ENCODE measurements at places on chromosomes 5 and 9. TPM values are rescaled to one million over a fixed set of nuclear protein-coding genes. Genes with fewer than 3 reads are reported as not detected.

- no peak for DNase-seq
These were observed 24.9 kb downstream of the RGMB start for GRCh38 chr5:98798371-98798770.

DNA sequence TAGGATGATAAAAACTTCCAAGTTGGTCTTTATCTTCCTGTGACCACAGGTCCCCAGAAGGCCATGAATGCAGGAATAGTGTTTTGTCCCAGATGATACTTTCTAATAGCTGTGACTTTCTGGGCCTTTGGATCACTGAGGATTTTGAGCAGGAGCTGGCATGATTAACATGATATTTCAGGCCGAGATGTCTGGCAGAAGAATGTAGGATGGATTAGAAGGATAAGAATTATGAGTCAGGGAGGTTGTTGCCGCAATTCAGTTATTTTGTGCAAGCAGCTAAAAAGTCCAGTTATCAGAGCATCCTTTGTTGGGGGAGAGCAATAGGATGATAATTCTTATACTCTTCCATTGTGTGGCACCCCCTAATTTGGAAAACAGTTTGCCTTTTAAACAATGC lies 189.7 kb downstream of the PSAT1 start:
- no peak for DNase-seq

- no peak for DNase-seq
These were observed 24.3 kb upstream of the NCS1 start for GRCh38 chr9:130147910-130148309.

DNA sequence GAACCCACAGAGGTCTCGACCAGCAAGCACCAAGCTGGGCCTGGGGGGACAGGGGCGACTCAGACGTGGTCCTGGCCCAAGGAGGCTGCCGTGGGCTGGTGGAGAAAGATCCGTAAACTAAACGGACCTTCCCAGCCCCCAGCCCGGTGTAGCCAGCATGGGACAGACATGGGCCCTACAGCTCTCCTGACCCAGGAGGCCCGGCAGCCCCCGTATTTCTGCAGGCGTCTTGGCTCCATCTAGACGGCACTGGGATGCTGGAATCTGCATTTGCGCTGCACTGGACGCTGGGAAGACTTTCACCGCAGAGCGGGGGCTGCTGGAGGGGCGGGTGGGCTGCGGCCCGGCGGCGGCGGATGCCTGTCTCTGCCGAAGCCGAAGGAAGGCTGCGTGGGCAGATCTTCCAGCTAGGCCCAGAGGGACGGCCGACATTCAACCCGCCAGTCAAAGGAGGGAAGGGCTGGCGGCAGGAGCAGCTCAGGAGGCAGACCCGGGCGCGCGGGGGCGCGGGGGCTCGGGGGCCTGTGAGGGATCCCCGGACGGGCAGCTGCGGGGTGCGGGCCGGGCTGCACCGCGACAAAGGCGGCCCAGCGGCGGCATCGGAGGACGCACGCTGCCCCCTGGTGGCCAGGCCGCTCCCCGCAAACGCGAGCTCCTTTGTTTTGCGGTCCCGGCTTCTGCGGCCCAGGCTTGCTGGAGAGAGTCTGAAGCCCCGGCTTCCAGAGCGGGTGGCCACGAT lies 266.2 kb downstream of the NSG2 start:
- DNase-seq: peak; percentile 82

- DNase-seq: no peak
These were observed 51.5 kb downstream of the PCSK1 start for GRCh38 chr5:96381526-96381925.

- no peak for DNase-seq
These were observed 48.3 kb downstream of the SLCO6A1 start for GRCh38 chr5:102450313-102450990.

DNA sequence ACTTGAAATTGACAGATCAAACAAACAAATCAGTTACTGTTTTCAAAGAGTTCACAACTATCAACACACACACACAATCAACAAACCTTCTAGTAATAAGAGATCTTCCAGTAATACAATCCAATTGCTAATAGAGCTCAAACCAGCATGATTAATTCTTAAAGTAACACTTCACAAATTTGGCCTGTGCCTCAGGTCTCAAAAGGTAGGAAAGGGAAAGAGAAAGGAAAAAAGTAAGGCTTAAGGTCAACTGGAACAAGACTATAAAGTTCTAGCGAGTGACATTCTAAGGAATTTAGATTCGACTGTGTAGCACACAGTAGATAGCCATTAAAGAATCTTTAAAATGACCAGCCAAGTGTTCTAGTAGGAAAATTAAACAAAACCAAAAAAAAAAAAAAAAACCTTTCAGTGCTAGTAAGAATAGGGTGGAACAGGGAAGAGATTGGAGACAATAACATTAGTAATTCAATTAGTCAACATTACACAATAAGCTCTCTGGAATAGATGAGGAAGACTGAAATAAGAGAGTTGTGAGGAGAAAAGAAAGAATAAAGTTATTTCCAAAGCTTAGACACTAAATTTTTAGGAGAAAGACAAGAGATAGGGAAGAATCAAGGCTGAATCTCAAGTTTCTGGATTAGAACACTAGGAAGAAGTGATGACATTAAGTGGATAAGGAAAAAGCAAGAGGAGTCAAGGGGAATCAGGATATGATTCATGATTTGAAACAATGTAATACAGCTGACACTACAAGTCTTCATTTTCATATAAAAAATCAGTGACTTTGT lies 86.1 kb downstream of the FBXL17 start:
- no peak for DNase-seq

DNA sequence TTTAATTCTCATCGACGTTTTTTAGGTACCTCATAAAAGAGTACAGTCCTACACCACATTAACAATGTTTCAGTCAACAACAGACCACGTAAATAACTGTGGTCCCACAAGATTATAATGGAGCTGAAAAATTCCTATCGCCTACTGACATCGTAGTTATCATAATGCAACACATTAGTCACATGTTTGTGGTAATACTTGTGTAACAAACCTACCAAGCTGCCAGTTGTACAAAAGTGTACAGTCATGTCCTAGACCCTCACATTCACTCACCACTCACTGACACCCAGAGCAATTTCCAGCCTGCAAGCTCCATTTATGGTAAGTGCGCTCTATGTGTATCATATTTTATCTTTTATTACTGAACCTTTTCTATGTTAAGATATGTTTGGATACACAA lies 16.8 kb downstream of the GNAQ start:
- DNase-seq: no peak

DNA sequence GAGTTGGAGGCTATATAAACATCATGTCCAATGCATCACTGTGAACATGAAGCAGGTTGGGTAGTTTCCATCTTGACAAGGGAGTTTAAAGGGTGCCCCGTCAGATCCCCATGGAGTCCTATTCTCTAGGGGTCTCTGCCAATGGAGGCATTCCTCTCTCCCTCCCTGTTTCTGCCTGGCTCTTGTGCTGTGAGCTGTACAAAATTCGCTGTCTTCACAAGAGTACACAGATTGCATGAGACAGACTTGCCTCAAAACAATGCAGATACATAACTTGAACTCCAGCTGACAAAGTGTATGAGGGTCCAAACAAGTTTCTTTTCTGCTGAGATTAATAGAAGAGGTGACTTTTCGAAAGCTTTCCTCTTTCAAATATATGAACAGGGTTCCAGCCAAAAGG lies 165.2 kb downstream of the SPOCK1 start:
- no peak for DNase-seq

DNA sequence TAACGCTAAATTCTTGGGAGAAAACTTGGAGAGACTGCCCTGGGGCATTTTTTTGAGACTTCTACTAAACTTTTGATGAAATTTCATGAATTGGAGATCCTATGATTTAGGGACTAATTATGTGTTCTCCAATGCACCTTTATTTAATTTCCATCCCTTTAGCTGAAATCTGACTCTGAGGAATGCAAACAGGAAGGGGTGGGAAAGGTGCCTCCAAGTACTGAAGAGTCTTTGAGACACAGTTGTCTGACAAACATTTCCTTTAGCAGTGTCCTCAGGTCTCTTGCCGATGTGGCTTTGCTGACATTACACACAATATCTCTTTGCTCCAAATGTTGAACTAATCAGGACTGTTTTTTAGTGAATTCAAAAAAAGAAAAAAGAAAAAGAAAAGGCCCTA lies 76.9 kb downstream of the LIX1 start:
- DNase-seq: no peak

- DNase-seq: no peak
These were observed 82.6 kb downstream of the KIAA1958 start for GRCh38 chr9:112569186-112569585.

GRCh38 chr9:98330831-98331230 lies 75.4 kb upstream of the TBC1D2 start:
- no peak for DNase-seq

DNA sequence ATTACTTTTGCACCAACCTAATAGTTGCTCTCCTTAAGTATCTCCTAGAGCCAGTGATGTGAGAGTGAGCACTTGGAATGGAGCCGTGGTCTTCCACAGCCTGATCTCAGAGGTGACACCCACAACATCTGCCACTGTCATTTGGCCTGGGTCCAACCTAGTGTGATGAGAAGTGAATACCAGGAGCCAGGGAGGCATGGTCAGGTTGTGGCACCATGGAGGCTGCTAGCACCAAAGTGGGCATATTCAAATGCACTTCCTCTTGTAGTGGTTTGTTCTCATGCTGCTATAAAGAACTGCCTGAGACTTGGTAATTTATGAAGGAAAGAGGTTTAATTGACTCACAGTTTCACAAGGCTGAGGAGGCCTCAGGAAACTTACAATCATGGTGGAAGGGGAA lies 22.6 kb upstream of the CEP72 start:
- DNase-seq: no peak

- peak; percentile 13 for DNase-seq
These were observed 37.8 kb downstream of the CDH10 start for GRCh38 chr5:24606971-24607370.

DNA sequence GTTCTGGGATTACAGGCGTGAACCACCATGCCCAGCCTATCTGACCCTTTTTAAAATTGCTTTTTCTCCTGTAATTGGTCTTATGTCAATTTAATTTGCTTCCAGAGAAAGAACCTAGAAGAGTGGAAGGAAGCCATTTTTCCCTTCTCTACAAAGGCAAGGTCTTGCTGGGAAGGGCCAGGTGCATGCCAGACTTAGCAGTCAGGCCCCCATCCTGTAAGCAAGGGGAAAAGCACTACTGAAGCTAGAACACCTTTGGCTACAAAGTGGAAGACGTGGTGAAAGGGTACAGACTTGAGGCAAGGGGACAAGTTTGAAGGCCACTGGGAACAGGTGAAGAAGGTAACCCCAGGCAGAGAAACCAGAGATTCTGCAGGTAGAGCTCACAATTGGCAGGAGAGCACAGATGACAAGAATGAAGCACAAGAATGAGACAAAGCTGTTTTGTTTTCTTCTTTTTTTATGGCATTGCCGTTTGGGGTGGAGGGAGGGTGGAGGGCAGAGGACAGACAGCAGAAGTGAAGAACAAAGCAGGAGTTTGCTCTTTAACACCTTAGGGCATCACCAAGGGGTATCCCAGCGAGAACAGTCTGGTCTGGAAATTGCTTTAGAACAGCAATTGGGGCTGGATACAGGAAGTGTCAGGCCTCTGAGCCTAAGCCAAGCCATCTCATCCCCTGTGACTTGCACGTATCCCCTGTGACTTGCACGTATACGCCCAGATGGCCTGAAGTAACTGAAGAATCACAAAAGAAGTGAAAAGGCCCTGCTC lies 72.9 kb downstream of the SERINC5 start:
- no peak for DNase-seq

GRCh38 chr5:2519153-2519552 lies 232.3 kb downstream of the IRX2 start:
- no peak for DNase-seq

The FST gene
- total RNA-seq: 14.4 TPM

The P4HA2 gene
- total RNA-seq: 87.2 TPM

The LOX gene
- 46.0 TPM for total RNA-seq

The PALM2AKAP2 gene
- total RNA-seq: 64.8 TPM

The NTRK2 gene
- total RNA-seq: 60.3 TPM

The NPR3 gene
- total RNA-seq: 59.3 TPM

The CAVIN4 gene
- total RNA-seq: 392 TPM

The IL13 gene
- not detected for total RNA-seq

The SLCO4C1 gene
- total RNA-seq: 1.0 TPM

Data from tongue (tissue), 3 donors.